Cerebellum (tissue), 4 donors: ENCODE measurements at places on chromosomes 7 and 10.

GRCh38 chr10:12489357-12489756 is 140.0 kb downstream of the CAMK1D start:
- no peak for DNase-seq

DNA sequence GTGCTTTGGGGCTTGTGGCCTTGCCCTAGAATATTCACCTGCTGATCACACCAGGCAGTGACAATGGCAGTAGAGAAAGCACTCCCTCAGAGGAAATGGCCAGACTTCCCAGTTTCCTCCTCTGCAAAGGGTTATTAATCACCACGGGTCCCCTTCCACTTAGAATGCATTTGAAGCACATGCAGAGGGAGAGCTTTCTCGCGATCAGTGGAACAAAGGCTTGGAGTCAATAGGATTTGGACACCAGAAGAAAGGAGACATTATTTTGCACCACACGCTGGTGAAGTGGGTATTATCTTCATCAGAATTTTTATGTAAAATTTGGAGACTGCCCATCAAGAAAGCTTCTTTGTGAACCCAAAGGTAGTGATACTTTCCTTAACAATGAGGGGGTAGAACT is 35.4 kb upstream of the INHBA start:
- DNase-seq = no peak

- DNase-seq = no peak
These were observed 179.5 kb downstream of the DNAJB6 start for GRCh38 chr7:157516311-157516710.

DNA sequence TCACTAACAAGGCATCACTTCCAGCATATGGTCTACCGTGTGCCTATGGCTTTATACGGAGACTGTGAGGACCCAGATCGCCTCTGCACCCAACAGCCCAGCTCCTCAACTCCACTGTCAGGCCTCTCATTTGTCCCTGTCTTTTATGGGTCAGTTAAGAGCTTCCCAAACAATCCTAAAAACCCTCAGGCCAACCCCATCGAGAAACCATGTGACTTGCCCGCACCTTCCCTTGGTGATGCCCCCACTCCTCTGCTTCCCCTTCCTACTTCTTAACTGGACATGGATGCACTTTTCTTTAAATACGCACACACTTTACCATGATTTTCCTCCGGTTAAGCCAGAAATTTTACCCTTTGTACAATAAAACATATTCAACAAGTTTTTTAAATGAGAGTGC is 46.8 kb downstream of the BAIAP2L1 start:
- DNase-seq = no peak

GRCh38 chr7:139559364-139560105 is 36.0 kb downstream of the CLEC2L start:
- DNase-seq = no peak

DNA sequence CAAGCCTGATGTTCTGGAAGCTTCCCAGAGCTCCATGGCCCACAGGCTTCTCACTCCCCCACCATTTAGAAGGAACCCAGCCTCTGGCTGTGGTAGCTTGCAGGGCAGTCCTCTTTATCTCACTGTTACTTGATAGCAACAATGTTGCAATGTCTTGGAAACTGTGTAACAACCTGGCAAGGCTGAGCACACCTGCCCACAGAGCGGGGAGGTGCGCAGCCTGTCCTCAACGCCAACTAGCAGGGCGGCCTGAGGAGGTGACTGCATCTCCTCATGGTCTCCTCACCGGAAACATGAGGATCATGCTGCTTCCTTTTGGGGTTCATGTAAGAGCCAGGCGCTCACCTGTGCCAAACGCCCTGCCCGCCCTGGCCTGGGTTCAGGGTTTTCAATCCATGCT is 43.7 kb upstream of the INSIG1 start:
- no peak for DNase-seq

DNA sequence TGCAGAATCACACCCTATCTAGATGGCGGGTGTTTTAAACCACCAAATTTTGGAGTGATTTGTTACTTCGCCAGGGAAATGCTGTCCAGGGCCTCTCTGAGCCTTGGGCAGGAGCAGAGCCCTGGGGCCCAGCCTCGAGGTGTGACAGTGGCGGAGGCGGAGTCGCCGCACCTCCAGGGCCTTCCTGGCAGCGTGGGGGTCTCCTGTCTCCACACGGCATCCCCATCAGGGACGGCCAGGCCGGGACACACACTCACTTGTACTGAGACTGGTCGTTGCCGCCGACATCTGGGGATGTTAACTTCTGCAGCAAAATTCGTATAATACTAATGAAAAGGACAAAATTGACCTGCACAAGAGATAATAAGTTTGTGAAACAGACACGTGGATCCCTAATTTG is 110.7 kb downstream of the VIPR2 start:
- DNase-seq = no peak

- no peak for DNase-seq
These were observed 90.6 kb upstream of the OIT3 start for GRCh38 chr10:72802763-72803505.

- no peak for DNase-seq
These were observed 33.6 kb upstream of the BICC1 start for GRCh38 chr10:58479045-58479444.

DNA sequence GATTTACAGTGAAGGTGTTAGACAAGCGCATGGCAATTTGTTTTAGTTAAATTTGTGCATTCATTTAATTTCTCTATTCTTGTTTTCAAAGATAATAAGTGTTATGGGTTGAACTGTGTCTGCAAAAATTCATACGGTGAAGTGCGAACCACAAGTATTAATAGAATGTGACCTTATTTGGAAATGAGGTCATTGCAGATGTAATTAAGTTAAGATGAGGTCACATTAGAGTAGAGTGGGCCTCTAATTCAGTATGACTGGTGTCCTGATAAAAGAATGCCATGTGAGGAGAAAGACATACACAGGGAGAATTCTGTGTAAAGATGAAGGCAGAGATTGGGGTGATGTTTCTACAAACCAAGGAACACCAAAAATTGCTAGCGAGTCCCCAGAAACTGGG is 158.8 kb upstream of the SEMA3E start:
- no peak for DNase-seq

GRCh38 chr10:74047871-74048270 is 50.0 kb downstream of the VCL start:
- DNase-seq = no peak

- no peak for DNase-seq
These were observed 421.9 kb downstream of the PTPRN2 start for GRCh38 chr7:158165711-158166110.

DNA sequence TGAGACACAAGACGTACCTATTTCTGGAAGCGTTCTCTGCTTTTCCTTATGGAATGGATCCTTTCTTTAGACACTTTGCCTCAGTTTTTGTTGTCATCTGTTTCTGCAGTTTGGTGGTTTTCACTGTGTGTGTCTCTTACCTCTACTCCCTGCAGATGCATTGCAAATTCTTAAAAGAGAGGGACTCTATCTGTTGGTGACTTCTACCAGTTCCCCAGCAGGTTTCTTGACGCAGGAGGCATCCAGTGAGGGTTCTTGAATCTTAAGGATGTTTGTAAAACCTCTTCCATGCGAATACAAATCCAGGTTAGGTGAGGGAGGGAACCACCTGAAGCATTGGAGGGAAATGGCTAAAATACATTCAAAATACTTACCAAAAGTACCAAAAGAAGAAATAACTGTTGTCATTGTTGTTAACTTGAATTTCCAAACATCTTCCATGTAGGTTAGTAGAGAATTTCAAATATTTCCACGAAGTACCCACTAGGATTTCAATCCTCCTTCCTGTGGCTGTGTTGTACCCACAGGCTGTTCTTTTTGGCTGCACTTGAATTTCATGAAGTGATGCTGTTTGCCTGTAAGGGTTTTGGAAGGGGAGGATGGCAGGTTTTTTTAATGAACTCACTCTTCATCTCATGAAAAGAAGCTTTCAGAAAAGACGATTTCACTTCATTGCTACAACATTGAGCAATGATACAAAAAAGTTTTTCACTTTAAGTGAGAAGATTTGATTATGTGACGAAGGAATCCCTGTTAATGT is 32.2 kb downstream of the PLXDC2 start:
- DNase-seq = no peak

- no peak for DNase-seq
These were observed 50.8 kb upstream of the IFRD1 start for GRCh38 chr7:112399501-112399900.

- DNase-seq = no peak
These were observed 14.9 kb upstream of the STOX1 start for GRCh38 chr10:68812420-68812819.

DNA sequence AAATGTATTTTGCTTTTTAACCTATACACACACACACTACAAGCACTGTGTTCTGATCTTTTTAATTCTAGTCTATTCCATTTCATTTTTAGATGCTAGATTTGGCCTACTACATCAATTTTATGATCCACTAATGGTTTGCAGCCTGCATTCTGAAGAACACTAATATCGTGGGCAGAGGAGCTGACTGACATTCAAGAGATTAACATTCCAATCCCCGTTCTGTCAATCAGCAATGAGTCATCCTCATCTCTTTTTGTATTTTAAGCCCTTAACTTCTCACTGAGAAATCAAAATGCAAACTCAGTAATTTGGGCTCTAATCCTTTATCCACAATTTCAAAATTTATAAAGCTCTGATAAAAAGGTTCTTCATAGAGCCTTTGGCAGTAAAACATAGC is 47.1 kb upstream of the GAD2 start:
- no peak for DNase-seq

- no peak for DNase-seq
These were observed 61.6 kb downstream of the LHPP start for GRCh38 chr10:124522933-124523871.
